ENCODE measurements at places on chromosomes 12 and 14.

- no peak for DNase-seq
These were observed 279.8 kb downstream of the DUSP6 start for GRCh38 chr12:89072294-89073026.

GRCh38 chr12:94207849-94208621, 59.7 kb downstream of the PLXNC1 start:
- no peak for DNase-seq

GRCh38 chr12:15278816-15279658, 43.3 kb upstream of the PTPRO start:
- DNase-seq, result no peak

DNA sequence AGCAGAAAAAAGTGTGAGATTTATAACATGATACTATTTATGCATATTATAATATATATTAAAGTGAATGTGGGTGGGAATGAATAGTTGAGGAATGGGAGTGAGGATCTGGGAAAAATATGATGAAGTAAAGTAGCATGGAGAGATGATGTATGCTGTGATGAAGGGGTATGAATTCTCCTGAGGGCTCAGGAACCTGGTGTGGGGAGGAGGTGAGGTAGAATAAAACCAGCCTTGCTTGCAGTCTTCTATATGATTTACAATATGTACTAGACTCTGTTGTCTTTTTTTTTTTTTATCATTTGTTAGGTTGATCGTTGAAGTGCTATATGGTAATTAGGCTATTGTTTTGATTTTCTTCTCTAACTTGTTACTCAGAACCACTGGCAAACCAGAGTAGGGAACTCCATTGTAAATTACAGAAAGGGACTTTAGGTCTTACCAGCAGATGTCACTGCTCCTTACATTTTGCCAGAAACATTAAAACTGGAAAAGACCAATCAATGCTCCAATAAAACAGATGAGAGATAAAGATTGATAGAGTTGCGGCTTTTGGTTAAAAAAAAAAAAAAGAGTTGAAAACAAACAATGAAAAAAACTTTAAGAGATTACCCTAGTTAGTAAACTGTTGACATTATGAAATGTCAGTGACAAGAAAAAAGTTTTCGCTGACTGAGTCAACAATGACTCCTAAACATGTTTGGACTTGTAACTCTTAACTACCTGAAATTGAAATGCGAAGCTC, 39.9 kb downstream of the ATL1 start:
- DNase-seq, result no peak

DNA sequence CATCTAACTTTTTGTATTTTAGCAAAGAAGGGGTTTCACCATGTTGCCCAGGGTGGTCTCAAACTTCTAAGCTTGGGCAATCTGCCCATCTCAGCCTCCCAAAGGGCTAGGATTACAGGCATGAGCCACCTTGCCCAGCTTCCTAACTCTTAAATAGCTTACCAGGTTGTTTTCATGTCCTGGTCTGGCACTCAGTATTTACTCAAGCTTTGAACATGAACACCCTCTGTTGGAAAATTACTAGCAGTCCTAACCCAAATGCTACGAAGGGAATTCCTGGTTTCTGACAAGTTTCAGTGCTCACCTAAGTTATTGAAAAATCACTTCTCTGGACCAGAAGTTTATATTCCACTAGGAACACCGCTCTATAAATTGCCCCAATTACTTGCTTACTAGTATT, 32.5 kb upstream of the GCH1 start:
- DNase-seq, result no peak
